C1 segment of cervical spinal cord (tissue), 14 donors: ENCODE measurements at places on chromosomes 3 and 15.

DNA sequence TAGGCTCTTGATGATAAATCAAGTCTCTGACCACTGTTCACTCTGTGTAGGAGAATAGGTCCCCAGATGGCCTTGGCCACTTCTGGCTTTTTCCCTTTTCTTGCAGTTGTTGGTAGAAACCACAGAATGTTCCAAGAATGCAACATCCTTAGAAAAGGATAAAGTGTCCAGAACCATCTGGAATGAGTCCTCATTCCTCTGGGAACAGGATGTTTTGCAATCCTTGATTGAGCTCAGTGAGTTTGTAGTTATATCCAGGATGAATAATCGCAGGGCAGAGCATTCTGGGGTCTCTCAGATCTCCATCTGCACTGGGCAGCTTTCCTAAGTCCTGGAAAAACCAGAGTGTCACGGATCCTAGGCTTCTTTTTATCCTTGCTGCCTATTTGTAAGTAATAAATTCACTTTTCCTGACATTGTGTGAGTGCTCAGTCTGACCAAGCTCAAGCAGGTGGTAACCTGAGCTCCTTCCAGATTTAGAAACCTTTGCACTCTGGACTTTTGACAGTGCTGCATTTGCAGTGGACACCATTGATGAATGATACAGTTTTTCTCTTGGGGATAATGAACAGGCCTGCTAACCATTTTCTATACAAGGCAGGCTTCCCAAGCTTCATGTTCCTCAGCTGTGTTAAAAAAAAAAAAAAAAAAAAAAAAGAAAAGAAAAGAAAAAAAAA lies 1028.6 kb downstream of the OTOL1 start:
- peak; percentile 28 for DNase-seq

DNA sequence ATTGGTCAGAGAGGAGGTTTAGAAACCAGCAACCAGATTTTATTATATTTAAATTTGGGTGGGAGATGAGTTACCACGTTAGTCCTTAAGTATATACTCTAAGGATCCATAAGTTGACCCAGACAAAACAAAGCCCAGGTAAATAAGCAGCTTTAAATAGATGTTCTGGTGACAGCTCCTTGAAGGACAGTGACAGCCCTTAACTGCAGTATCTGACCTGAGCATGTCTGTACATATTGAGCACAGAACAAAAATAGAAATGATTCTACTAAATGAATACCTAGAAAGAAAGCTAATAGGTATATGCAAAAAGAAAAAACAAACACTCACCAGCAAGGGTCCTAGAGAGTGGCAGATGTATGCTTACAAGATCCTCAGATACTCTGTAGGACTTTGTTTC lies 63.0 kb downstream of the UBR1 start:
- DNase-seq: no peak

DNA sequence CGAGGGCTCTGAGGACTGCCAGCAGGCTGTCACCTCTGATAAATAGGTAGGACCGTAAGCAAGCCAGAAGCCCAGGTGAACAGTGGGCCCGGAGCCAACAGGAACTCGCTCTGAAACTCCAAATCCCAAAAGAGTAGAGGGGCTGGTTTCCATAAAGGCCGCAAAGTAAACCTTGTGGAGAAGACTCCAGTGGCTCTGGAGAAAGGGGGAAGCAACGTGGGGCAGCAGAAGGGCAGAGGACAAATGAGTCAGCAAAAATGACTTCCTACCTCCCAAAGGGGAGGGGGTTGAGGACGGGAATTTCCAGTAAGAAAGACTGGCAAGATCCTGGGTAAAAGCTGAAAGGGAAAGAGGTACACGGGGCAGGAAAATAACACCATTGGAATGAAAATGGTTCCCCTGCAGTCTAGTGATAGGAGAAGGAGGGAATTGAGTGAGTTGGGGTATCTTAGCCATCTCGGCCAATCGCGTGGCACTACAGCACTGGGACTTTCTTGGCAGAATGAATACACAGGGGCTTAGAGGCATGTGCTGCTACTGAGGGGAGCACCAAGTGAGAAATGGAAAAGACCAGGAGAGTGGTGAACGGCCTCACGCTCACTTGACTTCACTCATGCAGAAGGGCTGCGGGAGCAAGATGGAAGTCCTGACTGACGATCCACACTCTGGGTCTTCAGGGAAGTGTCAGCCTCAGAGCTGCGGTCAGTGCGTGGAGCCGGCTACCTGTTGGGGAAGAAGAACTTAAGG lies 33.2 kb downstream of the BMF start:
- DNase-seq: no peak

DNA sequence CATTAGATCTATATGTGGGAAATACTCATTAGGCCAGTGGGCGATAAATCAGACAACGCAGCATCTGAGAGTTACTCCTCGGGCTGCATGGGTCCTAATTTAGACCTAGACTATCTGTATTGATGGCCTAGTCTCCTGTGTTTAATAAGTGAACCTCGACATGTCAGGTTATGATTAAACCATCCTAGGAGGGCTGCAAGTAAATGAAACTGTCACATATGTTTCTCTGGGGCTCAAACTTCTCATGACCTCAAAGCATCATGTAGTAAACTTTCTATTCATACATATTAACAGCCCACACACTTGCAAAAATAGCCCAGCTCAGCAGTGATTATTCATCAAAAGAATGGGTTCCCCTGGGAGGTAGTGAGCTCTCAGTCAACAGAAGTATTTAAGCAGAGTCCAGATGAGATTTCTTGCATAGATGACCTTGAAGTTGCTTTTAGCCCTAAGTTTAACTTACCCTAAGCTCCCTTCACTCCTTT lies 51.6 kb downstream of the RAB11A start:
- no peak for DNase-seq

GRCh38 chr3:32456429-32457130 lies 46.1 kb downstream of the CMTM6 start:
- DNase-seq: no peak
